ENCODE measurements at places on chromosomes 4 and X. TPM values are rescaled to one million over a fixed set of nuclear protein-coding genes. Genes with fewer than 3 reads are reported as not detected.

GRCh38 chr4:83124111-83124780 is 9.7 kb upstream of the PLAC8 start:
- H3K36me3 ChIP-seq = no peaks in the 10 kb centered on the region
- peaks cover 4% of the 10 kb centered on the region for H3K27me3 ChIP-seq
- H3K27ac ChIP-seq = no peak overlapping the region
- DNase-seq = no peak

The XIAP gene
- total RNA-seq = 39.1 TPM

The HPRT1 gene
- total RNA-seq = 106 TPM

GRCh38 chr4:141595531-141595930 is 40.9 kb upstream of the IL15 start:
- no peaks in the 10 kb centered on the region for H3K4me1 ChIP-seq
- H3K36me3 ChIP-seq = no peaks in the 10 kb centered on the region
- H3K27me3 ChIP-seq = peaks cover 2% of the 10 kb centered on the region
- no peak overlapping the region for H3K27ac ChIP-seq
- no peak for DNase-seq

The IL2RG gene
- total RNA-seq = 397 TPM
